ENCODE measurements at places on chromosomes 7 and 10.

DNA sequence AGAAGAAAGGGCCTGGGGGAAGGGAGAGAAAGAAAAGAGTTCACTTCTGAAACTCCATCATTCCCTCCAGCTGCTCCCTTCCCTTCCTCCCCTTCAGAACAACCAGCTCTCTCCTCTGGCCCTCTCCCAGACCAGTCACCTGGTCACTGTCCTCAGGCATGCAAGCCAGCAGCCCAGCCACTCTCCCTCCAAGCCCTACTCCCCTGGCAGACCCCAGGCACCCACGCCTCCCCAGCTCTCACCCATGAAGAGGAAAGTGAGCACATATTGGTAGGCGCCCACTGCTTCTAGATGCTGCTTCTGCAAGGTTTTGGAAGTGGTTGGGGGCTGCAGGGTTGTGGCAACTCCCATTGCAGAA is 353 bp downstream of the MOGAT3 start:
- no peak for DNase-seq

DNA sequence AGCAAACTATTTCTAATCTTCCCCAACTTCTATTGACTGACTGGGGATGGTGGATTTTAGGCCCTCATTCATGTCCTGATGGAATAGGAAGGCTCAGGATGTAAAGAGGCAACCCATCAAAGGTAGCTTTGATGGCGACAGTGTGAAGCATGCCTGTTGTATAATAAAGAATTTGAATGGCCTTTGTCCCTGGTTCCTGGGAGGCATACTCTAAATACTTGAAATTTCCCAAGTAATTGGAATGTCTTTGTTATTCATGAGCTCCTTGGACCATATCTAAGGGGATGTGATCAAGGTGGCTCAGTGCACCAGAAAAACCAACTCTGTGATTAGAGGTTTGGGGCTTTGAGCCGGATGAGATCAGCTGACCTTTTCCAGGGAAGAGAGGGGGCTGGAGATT is 264.5 kb upstream of the NEBL start:
- no peak for DNase-seq

GRCh38 chr10:34092891-34093290 is 722.2 kb downstream of the PARD3 start:
- DNase-seq = no peak

- DNase-seq = no peak
Observed at GRCh38 chr7:104629408-104629807, 301.0 kb downstream of the LHFPL3 start.

DNA sequence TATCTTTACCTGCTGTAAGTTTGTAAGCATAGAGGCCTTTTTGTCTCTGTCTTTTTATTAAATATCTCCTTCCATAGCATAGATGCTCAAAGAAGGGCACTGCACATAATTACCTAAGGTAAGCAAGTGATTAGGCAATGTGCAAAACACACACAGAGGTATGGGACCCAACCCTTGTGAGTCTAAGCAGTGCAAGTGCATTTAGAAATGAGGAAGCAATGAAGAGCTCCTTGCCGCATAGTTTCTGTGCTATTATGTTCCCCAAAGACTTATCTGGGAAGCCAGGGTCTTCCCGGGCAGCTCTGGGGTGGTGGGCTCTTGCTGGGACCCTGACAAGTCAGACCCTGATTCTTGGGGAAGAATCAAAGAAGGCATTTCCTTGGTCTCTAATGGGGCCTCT is 13.5 kb upstream of the MGAM2 start:
- no peak for DNase-seq

- no peak for DNase-seq
Observed at GRCh38 chr10:79068203-79068561, 584 bp upstream of the ZMIZ1 start.

- DNase-seq = no peak
Observed at GRCh38 chr7:159149488-159149887, 4.8 kb upstream of the VIPR2 start.

DNA sequence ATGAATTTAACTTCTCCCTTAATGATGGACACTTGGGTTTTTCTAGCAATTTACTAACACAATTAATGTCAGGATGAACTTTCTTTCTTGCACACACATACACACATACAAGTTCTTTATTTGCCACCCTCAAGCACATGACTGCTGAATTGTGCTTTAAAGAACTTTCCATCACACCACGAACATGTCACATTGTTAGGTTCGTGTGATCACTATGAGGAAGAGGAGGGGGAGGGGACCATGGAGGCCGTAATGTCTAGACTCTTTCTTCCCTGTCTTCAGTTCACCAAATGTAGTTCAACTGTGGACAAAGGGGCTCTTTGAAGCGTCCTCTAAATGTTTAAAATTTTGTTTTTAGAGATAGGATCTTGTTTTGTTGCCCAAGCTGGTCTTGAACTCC is 31.0 kb downstream of the NUP42 start:
- DNase-seq = no peak

DNA sequence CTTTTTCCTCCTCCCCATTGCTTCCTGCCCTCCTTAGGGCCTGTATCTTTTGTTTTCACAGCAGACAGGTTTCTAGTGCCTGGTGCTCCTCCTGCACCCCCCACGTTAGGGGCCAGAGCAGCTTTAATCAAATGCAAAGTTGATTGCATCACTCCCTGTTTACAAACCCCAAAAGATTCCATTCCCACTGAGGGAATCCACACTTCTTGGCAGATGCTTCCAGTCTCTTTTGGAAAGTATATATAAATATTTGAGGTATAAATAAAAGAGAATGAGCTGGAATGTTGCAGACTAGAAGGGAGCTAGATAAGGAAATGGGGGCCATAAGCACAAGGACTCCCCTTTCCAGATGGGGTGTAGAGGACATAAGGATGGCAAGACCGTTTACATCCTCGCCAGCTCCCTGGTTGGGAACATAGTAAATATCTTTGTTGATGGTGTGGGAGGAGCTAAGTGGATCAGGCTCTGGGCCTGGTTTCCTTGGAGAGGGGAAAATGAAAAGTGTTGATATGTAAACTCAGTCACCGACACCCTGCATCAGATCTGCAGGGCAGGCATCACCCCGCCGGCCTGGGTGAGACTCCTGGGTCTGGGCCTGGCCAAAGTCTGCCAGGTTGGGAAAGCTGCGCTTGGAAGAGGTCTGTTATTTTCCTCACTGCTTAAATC is 6.2 kb downstream of the RARRES2 start:
- DNase-seq = peak; percentile 75

GRCh38 chr7:96014617-96015016 is 242.3 kb downstream of the DYNC1I1 start:
- DNase-seq = no peak

DNA sequence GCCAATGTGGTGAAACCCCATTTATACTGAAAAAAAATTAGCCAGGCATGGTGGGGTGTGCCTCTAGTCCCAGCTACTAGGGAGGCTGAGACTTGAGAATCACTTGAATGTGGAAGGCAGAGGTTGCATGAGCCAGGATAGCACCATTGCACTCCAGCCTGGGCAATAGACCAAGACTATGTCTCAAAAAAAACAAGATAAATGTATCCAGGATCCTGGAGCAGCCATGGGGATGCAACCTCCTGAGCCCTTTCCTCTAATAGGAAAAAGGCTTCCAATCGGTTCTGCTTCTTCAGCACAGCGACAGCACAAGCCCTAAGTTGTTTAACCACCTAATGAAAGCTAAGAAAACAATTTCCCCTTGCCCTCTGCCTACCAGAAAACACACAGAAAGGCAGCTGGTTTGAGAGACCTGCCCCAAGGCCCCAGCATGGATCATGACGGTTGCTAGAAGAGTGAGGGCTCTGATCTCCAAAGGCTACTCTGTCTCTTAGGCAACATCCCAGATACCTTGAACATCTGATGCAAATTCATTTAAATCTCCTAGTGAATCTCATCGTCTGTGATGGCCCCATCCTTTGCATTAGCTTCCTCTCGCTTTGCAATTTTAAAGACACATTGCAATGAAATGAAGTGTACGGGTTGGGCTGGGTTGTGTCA is 220.8 kb downstream of the ARHGAP21 start:
- no peak for DNase-seq

DNA sequence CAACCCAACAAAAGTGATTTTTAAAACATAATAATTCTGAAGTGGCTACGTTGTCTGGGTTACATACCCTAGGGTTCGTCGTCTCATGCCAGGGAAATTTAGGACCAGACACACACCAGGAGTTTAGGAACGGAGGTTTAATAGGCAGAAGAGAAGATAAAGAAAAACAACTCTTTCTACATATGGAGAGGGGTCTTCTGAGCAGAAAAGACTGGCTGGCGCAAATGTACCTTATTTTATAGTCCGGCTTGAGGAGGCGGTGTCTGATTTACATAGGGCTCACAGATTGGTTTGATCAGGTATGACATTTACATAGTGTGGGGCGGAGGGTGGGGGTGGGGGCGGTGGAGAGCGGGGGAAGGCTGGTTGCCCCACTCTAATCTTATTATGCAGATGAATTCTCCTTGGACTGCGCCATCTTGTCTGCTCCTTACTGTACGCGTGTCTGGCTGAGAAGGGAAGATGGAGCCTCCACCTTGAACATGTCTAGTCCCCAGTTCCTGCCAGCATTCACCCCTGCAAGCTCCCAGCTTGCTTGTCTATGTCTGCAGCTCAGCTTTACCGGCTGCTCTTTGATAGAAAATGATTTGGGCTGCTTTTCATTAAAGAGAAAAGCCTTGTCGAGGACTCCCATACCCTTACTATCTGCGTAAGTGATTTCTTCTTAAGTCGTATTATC is 98.7 kb downstream of the RALA start:
- DNase-seq = no peak

- no peak for DNase-seq
Observed at GRCh38 chr10:120575411-120575810, 118.4 kb downstream of the PLPP4 start.

Measured in endodermal cell (in vitro differentiated cells).